Motor neuron (in vitro differentiated cells): ENCODE measurements at places on chromosomes 7 and 10.

DNA sequence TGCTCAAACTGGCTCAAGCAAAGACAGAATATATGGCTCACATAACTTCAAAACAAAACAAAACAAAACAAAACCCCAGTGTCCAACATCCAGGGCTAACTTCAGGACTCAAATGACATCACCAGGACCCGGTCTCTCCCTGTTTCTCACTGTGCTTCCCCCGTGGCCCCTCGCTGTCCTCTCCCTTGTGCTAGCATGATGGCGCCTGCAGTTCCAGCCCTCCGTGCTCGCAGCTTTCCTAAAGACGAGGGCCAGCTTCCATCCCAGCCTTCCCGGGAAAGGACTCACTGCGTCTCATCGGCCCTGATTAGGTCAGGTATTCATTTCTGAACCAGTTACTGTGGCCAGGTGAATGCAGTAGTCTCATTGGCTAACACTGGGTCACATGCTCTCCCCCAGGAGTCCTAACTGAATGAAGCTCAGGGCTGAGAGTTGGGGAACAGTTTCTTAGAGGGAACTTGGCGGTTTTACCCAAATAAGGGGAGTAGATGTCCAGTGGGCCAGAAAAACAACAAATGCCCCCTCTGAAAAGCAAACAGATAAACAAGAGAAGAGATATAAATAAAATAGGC, 33.0 kb upstream of the CTBP2 start:
- no peak for ATAC-seq

GRCh38 chr10:1022413-1022812, 3.2 kb downstream of the IDI2 start:
- peak; percentile 13 for ATAC-seq

DNA sequence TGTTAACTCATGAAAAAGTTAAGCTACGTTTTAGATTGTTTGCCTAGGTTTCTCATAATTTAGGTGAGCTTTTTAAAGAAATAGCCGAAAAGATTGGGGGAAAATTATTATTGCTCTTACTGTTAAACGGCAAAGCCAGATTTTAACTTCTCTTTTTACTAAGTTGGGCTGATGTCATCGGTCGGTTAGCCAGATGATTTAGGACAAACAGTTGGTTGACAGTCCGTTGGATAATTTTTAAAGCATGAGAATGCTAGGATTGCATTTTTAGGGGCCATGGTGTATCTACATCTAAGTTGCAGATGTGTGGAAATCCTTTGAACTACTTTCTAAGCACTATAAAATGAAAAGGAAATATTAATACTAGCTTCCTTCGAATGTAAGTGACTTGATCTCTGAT, 280.9 kb upstream of the AKR1E2 start:
- ATAC-seq: no peak

- no peak for ATAC-seq
Measured at GRCh38 chr7:93897680-93898079, 7.1 kb upstream of the TFPI2 start.

GRCh38 chr7:4302203-4302905, 379.7 kb upstream of the FOXK1 start:
- no peak for ATAC-seq

- ATAC-seq: no peak
Measured at GRCh38 chr7:3710122-3710521, 409.1 kb downstream of the SDK1 start.

DNA sequence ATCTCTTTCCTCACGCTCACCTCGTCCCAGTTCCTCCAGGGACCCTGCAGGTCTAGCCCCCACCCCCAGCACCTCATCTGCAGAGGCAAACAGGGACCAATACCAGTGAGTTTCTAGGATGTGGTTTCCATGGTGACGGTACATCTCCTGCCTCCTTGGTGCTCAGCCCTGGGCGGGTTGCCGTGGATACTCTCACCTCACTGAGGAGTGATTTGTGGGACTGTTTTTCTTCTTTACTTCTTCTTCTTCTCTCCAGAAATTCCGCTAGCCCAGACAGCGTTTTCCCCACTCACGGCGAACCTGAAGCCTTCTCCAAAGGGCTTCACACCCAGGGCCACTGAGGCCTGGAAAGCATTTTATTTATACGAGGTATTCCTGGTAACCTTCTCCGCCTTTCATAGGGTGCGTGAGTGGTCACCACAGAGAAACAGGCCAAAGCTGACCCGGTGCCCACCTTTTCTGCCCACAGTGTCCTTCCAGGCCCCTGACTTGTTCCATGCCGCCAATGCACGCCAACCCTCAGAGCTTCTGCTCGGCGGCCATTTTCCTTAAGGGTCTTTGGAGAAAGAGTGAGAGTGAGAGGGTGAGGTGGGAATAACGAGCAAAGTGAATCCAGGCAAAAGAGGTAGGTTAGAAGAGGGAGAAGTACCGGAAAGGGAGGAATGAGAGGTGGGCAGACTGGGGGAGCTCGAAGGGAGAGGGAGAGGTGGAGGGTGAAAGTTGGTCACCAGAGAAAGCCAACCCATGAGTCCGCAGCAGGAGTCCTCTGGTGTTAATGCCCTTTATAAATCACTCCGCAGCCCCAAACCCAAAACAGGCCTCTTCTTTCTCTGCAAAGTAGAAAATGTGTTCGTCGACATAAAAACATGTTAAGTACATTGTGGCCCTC, 15.5 kb downstream of the FAM241B start:
- no peak for ATAC-seq

DNA sequence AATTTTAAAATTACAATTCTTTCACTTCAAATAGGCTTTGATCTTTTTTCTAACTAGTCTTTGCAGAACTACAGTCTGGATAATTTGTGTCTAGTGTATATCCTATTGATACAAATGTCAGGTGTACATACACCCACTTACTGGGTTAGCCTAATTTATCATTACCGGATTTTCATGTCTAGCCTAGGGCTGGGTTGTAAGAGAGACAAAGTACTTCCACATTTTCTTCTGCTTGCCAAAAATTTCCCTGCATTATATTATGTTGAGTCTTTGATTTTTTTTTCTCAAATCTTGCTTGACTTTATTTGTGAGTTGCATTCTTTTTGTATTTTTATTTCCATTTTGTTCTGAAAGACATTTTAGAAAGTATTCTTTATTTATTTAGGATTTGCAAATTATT, 284.8 kb upstream of the FZD8 start:
- ATAC-seq: no peak

GRCh38 chr10:100485801-100486495, 23.1 kb downstream of the WNT8B start:
- ATAC-seq: no peak

GRCh38 chr10:26911811-26912461, 51.2 kb upstream of the ABI1 start:
- no peak for ATAC-seq

DNA sequence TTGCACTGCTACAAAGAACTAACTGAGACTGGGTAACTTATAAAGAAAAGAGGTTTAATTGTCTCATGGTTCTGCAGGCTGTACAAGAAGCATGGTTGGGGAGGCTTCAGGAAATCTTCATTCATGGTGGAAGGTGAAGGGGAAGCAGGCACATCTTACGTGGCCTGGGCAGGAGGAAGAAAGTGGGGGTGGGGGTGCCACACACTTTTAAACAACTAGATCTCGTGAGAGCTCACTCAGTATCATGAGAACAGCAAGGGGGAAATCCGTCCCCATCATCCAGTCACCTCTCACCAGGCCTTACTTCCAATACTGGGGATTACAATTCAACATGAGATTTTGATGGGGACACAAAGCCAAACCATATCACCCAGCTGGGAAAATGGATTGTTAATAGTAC, 281.7 kb downstream of the AUTS2 start:
- no peak for ATAC-seq

DNA sequence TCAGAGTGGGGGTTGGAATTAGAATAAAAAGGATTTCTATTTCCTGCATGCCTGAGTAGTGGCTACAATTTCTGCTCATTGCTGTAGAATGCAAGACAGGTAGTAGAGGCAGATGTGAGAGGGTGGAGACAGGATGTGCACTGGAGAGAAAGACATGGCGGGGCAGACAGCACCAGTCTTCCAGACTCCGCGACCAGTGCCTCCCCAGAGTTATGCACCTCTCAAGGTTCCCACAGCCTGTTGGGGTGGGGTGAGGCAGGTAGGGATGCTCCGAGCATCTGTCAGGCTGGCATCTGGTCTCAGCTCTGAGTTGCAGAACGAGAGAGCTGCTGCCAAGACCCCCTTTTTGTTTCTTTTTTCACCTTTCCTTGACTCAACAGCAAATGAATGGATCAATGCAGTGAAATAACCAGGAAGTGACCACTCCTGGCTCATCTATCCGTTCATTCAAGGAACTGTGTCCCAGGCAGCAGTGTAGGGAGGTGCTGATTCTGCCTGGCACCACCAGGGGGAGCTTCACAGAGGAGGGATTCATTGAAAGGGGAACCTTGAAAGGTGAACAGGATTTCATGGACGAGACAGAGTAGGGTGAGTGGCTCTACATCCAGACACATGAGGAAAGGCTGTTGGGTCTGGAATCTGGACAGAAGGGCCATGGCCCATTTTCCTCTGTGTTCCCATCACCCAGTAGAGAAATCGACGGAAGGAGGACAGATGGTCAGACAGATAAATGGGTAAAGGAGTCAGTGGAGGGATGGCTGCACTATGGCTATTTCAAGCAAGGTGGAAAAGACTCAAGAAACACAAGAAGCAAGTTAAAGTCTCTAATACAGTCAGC, 17.2 kb upstream of the SLC18A3 start:
- peak; percentile 90 for ATAC-seq

GRCh38 chr10:68684413-68684812, 36.6 kb upstream of the CCAR1 start:
- no peak for ATAC-seq

DNA sequence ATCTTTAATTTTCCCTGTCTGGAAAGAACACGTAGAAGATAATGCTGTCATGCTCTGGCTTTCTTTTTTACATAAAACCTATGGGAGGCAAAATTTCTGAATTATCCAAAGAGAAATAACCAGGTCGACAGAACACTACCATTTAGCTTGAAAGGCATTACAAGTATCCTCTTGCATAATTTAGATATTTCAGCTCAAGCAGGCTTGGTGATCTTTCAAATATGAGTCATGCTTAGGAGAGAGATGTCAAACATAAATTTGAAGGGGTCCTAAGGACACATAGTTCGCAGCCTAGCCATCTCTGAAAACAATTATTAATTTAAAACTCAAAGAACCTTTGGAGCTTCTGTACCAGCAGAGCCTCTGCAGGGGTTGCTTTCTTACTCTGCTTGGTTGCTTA, 100.9 kb downstream of the FAS start:
- peak; percentile 34 for ATAC-seq

DNA sequence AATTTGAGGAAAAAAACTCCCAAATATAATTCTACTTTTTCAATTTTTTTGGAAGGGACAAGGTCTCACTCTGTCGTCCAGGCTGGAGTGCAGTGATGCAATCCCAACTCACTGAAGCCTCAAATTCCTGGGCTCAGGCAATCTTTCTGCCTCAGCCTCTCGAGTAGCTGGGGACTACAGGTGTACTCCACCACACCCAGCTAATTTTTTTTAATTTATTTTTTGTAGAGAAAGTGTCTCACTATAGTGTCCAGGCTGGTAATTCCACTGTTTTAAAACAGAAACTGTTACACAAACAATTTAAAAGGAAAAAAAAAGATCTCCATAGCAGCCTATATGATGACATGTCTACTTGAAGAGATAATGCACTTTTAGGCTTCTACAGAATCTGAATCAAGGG, 25.6 kb downstream of the EZH2 start:
- ATAC-seq: no peak

GRCh38 chr10:7410301-7410861, 453 bp downstream of the SFMBT2 start:
- ATAC-seq: peak; percentile 11

DNA sequence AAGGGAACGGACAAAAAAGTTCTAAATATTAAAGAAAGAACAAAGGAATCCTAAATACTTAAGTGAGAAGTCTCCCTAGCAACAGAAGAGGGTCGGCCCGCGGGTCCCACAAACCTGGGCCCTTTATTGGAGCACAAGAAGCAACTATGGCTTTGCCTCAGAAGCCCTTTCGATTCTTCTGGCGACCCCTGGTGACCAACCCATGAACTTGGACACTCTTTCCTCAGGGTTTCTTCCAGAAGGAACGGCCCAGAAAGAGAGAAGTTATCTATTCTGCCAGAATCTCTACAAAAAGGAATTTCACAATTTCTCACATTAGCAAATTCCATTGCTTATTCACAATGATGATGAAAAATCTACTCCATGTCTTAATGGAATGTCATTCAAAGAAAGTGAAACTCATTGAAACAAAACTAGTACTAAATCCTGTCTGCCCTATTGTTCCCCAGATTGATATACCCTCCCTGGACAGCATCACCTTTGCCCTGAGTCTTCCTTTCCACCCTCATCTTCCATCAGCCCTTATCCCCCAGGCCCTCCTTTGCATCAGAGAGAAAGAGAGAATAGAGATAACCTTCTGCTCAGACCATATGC, 43.7 kb downstream of the CPVL start:
- ATAC-seq: no peak

GRCh38 chr7:127957886-127958285, 73.4 kb downstream of the LRRC4 start:
- no peak for ATAC-seq

DNA sequence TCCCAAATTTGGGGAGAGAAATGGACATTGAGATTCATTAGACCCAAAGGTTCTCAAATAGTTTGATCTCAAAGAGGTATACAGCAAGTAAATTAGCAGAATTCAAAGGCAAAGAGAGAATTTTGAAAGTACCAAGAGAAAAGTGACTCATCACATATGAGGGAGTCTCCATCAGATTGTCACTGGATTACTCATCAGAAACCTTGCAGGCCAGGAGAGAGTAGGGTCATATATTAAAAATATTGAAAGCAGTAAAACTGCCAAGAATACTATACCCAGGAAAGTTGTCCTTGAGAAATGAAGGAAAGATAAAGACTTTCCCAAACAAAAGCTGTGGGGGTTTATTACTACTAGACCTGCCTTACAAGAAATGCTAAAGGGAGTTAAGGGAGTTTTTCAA, 140.6 kb downstream of the TMEM168 start:
- ATAC-seq: no peak

GRCh38 chr7:20786049-20786412, 655 bp downstream of the SP8 start:
- ATAC-seq: no peak

- peak; percentile 73 for ATAC-seq
Measured at GRCh38 chr10:34918776-34919315, 103.8 kb upstream of the PARD3 start.

DNA sequence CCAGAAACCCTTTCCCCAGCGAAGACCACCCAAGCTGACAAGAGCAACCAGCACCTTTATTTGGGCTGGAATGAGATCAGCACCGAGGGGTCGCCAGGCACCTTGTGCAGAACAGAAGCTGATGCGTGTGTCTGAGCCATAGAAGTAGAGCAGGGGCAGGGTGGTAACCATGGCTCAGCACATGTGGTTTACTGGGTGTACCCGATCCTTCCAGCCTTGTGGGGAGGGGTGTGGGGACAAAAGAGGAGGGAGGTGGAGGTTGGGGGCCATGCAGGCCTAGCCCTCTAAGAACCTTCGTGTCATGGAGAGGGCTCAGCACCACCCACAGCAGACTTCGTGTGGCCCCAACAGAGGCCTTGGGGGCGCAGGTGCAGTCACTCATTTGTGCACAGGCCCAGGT, 84.0 kb upstream of the GTF2I start:
- no peak for ATAC-seq

GRCh38 chr10:48572414-48572813, 32.5 kb downstream of the ARHGAP22 start:
- ATAC-seq: no peak
